Amygdala (tissue), 56 donors: ENCODE measurements at places on chromosomes 16 and 17.
A peak's percentile ranks its signal among the peaks of the same experiment; 100 is the strongest.

DNA sequence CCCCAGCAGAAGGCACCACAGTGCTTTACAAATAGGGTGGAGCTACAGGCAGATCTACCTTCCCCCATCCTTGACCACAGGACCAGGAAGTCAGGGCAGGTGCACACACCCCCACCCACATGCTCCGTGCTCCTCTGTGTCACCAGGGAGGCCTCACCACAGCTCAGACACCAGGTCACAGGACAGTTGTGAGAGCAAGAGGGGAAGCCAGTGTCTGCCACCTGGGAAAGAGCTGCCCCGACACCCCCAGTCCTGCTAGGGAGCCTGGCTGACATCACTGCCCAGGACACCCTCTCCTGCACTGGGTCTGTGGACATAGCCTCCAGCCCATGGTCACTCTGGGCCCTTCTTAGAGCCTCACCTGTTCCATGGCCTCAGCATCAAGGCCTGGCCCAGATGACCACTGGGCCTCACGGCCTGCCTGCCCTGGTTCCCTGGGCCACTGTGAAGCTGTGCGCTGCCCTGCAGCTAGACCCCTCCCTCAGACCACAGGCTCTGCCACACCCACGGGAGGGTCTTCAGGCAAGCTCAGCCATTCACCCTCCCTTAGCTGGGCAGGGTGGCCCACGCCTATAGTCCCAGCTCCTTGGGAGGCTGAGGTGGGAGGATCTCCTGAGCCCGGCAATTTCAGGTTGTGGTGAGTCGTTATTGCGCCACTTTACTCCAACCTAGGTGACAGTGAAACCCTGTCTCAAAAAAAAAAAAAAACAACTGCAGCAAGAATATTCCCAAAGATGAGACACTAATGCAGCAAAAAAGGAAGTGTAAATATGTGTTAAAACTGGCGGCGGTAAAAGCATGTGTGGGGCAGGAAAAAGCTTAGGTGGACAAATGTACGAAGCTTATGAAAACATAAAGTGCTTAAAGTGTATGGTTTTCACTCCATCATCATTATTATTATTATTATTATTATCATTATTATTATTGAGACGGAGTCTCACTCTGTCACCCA, 14.2 kb downstream of the POLR3K start:
- DNase-seq: no peak

- no peak for DNase-seq
Observed at GRCh38 chr16:55872130-55872529, 3.0 kb downstream of the CES5A start.

DNA sequence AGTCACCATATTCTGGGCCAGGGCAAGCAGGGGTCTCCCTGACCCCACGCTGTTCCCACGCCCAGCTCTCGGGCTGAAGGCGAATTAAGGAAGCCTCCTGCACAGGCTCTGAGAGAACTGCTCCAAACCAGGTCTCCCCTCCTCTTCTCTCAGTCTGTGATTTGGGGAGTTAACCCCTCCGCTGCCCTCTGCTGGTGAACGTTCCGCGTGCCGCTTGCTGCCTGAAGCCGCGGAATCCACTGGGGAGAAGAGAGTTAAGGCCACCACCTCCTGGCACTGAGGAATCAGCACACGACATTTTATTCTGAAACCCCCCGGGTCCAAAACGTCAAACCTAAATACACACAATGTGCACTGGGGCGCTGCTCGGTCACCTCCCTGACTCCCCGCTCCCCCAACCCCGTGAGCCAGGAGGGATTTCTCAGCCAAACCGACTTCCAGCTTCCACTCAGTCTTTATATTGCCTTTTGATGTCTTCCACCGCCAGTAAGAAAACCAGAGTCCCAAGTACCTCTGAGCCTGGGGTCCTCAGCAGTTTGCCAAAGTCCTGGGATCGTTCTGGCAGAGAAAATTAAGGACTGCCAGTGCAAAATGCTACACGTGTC, 54.4 kb upstream of the RCVRN start:
- DNase-seq: peak; percentile 26

- DNase-seq: no peak
Observed at GRCh38 chr16:75099738-75100602, 16.6 kb downstream of the LDHD start.

- no peak for DNase-seq
Observed at GRCh38 chr16:1220098-1220728, 4.9 kb downstream of the TPSG1 start.
